ENCODE measurements at places on chromosomes 4 and X.

DNA sequence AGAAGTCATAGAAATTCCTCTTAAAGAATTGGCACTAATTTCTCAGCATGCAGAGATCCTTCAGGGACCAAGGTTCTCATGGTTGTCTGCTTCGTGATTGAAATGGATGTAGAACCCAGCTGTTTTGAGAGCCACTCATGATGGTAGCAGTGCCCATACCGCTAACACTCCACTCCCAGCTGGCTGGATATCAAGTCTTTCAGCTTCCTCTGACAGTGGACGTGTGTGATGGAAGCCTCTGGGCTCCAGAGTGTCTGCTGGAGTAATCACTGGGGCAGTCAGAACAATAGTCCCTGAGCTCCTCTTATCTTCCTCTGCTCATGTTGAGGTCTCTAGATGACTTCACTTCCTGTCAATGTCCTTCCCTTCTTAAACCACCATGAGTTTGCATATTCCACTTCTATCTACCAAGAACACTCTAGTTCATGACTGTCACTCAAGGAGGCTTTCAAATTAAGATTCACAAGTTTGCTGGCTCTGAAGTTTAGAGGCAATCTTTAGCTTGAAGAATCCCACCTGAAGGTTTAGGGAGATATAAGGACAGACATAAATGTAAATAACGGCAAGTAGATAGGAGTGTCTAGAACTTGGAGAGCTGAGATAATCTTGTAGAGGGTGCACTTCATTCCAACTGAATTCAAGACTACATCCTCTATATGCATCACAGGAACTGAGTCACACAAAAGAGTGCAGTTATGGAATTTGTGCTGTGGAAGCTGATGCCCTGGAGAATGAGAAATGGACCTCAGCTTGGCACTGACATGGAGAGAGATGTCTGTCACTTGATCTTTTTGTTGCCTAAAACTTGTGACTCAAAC is 64.5 kb upstream of the WDR1 start:
- DNase-seq = no peak

- DNase-seq = no peak
Measured at GRCh38 chr4:48899950-48900349, 6.6 kb downstream of the OCIAD2 start.

- no peak for DNase-seq
Measured at GRCh38 chr4:87745064-87745807, 54.1 kb upstream of the IBSP start.

DNA sequence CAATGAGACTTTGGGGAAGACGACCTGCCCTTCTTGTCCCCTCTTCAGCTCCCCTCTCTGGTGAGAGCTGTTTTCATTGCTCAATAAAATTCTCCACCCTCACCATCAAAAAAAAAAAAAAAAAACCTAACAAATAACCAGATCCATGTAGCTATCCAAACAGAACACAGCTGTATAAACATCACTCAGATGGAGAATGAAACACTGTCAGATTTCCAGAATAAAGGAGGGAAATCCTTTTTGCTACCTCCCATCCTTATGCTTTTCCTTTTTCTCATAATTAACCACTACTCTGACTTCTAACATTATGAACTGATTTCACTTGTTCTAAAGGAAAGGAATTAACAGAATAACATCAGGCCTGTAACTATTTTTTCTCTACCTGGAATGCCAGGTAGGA is 155.6 kb downstream of the PPP4R3C start:
- no peak for DNase-seq

GRCh38 chrX:99914635-99915034 is 495.4 kb downstream of the PCDH19 start:
- DNase-seq = no peak

DNA sequence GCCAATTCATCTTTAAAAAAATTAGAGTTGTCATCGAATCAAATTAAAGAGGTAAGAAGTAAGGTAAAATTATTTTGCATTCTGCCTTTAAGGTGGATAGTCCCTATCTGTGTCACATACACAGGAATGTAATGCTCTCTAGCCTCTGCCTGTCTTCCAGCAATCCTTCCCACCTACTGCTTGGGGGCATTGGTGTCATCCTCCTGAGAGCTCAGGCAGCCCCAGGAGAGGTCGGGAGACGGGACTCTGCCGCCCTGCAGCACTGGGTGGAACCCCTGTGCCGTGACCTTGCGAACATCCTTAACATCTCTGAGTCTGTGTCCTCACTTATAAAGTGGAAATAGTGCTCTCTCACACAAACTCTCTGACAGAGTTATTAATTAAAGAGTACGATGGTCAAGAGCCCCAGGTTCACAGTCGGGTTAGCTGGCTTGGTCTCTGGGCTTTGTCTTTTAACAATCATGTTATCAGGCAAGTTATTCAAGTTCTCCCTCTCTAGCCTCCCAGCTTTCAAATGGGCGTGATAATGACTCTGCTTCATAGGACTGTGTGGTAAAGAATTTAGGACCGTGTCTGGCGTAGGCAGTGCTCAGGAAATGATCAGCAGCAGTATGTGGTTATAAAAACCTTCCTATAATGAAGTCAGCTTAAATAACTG is 10.2 kb downstream of the TLR3 start:
- no peak for DNase-seq

- DNase-seq = no peak
Measured at GRCh38 chr4:175805846-175806245, 6.2 kb downstream of the GPM6A start.

DNA sequence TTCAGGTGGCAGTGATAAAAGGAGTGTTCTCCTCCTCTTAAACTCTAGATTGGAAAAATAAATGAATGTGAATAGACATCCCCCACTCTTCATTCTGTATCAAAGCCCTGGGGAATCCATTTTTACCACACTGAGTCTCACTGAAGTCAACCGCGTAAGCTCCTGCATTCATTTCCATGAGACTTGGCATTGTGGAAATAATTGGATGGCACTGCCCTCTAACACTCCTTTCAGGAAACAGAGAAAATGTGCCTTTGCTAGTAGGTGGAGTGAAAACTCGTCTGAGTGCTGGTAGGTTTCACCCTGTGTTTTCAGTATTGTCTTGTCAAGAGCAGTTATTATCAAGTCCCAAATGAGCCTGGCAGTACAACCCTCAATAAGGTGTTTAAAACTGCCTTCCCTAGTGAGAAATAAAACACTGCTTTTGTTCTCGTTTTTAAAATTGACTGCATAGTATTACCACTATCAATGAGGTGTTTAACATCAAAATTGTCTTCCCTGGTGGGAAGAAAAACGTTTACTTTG is 9.7 kb upstream of the CDKN2AIP start:
- no peak for DNase-seq

DNA sequence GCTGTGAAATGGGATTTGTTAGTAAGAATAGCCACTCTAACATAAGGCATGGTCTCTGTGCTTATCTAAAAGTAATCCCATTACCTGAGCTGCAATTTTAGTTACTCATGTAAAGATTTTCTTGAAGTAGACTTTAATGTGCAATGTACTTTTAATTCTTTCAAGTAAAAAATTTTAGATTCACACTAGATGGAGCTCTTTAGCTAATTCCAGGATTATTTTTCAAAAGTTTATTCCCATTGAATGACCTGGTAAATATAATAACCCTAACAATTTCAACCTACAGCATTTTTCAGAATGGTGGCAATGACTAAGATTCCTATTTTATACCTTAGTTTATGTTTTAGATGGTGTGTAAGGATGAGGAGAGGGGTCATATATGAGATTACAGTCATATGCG is 18.1 kb downstream of the USP38 start:
- no peak for DNase-seq

Data from left cardiac atrium (tissue), 4 donors.